ENCODE measurements at places on chromosomes 3 and 15. TPM values are rescaled to one million over a fixed set of nuclear protein-coding genes. Genes with fewer than 3 reads are reported as not detected.

- DNase-seq, result no peak
Observed at GRCh38 chr3:11543141-11543947, 100.4 kb downstream of the VGLL4 start.

- no peak for DNase-seq
Observed at GRCh38 chr3:45126730-45127129, 19.4 kb downstream of the CDCP1 start.

- no peak for DNase-seq
Observed at GRCh38 chr3:107590786-107591185, 68.0 kb downstream of the BBX start.

GRCh38 chr15:94186770-94187331, 44.5 kb upstream of the MCTP2 start:
- no peak for DNase-seq

GRCh38 chr3:41301548-41301947, 102.2 kb downstream of the CTNNB1 start:
- no peak for DNase-seq

- no peak for DNase-seq
Observed at GRCh38 chr3:56693750-56694149, 10.7 kb upstream of the TASOR start.

- DNase-seq, result no peak
Observed at GRCh38 chr3:72312339-72312738, 527.4 kb upstream of the PROK2 start.

GRCh38 chr3:53650424-53650823, 156.0 kb downstream of the CACNA1D start:
- DNase-seq, result no peak

DNA sequence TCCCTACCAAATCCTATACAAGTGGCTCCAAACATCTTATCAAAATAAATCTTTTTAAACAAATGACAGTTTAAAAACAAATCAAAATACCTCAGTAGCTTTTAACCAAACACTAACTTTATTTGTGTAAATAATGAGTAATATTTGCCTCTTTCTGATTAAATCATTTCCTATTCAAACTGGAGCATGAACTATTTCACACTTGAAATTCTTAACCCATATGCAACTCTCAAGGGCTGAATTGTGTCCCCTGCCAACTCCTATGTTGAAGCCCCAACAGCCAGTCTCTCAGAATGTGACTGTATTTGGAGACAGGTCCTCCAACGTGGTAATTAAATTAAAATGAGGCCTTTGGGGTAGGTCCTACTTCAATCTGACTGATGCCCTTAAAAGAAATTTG, 55.9 kb upstream of the MCTP2 start:
- DNase-seq, result no peak

Gene LHFPL4
- total RNA-seq, result not detected

Gene CLDN11
- total RNA-seq, result 0.70 TPM

Gene CYP8B1
- 0.13 TPM for total RNA-seq

Gene GOLGA8J
- total RNA-seq, result not detected

Gene ARL13B
- total RNA-seq, result 9.2 TPM
